ENCODE measurements at places on chromosomes 7 and 10. TPM values are rescaled to one million over a fixed set of nuclear protein-coding genes. Genes with fewer than 3 reads are reported as not detected.

Gene HPS6
- 30.7 TPM for total RNA-seq

Gene CPA4
- total RNA-seq, result 6.8 TPM

Gene CPN1
- 0.21 TPM for total RNA-seq

Gene ZNF518A
- 7.2 TPM for total RNA-seq

Gene HOXA1
- 4.0 TPM for total RNA-seq

Gene CYP26C1
- not detected for total RNA-seq

Measured in A549 treated with RU486 at 1 μM for 4 hours (cell line).